M059J (cell line): ENCODE measurements at places on chromosomes 11 and 22. TPM values are rescaled to one million over a fixed set of nuclear protein-coding genes. Genes with fewer than 3 reads are reported as not detected.

The NXPE2 gene
- total RNA-seq, result not detected in 2 replicates

The PGR gene
- not detected in 2 replicates for total RNA-seq

The MS4A1 gene
- total RNA-seq, result not detected in 2 replicates

The MMP7 gene
- total RNA-seq, result 0.34 and 1.2 TPM in 2 replicates

DNA sequence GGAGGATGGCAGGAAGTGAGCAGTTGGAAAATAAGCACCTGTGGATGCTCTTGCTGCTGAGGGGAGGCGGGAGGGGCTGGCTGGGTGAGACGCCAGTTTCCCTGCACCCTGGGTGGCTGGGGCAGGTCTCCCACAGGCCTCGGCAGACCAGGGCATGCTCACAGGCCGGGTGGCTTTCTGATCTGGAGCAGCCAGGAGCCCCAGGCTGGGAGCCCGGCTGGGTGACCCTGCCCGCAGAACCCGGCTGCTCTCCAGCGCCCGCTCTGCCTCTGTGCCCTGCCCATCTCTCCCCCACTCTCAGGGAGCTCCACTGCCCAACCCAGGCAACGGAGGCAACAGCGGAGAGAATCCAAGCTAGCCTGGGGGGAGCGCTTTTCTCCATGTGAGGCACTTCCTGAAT, 24.6 kb downstream of the DCPS start:
- no peak for DNase-seq

DNA sequence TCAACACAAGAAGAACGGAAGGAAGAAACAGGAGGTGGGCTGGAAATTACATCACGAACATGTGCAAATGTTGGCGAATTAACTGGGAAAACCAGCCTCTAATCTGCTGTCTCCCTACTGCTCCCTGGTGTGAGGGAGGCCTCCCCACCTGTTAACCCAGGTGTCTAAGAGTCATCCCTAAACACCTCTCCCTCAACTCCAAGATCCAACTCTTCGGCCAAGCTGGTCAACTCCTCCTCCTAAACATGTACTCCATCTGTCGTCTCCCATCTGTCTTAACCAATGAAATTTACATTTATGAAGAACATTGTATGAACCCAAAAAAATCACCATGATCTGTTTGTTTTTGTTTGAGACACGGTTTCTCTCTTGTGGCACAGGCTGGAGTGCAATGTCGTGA, 154.2 kb downstream of the LARGE1 start:
- DNase-seq, result no peak

- DNase-seq, result peak; percentile 43
Measured at GRCh38 chr11:61688365-61689163, 8.4 kb downstream of the DAGLA start.

DNA sequence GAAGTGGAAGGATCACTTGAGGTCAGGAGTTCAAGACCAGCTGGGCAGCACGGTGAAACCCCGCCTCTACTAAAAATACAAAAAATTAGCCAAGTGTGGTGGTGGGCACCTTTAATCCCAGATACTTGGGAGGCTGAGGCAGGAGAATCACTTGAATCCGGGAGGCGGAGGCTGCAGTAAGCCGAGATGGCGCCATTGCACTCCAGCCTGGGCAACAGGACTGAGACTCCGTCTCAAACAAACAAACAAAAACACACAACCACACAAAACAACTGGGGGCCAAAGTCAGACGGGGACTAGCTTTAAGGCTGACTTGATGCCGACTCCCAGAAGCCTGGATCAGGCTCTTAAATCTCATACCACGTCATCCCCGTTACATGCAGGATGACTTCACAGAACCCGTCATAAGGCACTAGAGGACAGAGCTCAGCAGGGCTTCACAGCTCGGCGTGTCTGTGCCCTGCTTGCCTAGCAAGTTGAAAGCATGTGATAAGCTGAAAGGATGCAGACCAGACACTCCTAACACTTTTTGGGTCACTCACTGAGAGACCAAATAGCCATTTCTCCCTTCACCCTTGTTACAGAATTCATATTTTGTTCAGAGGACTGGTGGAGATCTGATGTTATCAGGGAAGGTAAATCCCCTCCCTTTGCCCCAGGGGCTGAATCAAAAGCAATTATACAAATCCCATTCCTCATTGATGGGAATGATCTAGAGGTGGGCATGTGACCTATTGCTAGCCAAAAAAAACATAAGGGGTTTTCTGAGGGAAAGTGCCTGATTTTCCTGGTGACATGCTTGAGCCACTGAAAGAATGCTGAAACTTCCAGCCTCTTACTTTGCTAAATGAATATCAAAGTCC, 65.4 kb downstream of the GAB2 start:
- DNase-seq, result no peak

DNA sequence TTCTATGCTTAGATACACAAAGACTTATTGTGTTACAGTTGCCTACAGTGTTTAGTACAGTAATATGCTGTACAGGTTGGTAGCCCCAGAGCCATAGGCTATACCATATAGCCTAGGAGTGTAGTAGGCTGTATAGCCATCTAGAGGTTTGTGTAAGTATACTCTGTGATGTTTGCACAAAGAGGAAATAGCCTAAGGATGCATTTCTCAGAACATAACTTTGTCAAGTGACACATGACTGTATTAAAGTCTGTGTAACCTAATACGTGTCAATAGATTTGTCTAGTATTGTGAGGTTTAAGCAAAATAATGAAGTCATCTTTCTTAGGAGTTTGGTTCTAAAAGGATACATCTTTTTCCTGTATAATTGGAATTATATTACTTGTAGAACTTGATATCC, 5.5 kb downstream of the ZC3H12C start:
- no peak for DNase-seq

DNA sequence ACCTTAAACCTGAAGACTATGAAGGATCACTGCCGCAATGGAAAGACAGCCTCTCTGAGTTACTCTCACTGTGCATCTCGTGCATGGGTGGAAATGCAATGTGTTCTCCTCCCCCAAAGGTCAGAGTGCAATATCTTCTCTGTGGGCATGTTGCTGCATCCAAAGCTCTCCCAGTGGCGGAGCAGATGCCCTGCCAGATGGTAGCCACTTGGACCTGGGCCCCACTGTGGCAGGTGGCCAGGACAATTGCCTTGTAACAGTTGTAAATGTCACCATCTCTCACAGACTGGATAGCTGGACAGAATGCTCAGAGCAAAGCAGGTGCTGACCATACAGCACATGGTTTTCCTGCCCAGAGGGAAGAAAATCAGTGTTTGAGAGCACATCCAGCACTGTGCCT, 542.0 kb downstream of the FAM181B start:
- no peak for DNase-seq

DNA sequence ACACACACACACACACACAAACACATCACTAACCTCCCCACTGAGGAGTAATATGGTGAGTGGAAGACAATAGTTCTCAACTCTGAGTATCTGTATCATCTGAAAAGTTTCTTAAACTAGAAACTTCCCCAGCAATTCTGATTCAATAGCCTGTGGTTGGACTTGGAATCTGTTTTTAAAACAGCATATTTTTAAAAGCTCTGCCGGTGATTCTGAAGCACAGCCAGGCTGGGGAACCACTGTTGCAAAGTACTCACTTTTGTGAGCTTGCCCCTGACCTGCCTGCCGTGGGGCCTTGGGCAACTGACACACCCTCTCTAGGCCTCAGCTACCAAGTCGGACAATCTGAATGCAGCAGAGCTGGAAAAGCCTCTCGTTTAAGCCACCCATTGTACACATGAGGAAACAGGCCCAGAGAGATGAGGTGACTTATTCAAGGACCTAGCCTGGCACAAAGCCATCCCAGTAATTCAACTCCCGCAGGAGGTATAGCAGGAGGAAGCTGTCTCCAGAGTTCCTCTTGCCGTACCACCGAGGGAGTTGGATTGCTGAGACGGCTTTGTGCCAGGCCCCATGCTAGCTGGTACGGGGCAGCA, 8.9 kb downstream of the SLC15A3 start:
- no peak for DNase-seq

DNA sequence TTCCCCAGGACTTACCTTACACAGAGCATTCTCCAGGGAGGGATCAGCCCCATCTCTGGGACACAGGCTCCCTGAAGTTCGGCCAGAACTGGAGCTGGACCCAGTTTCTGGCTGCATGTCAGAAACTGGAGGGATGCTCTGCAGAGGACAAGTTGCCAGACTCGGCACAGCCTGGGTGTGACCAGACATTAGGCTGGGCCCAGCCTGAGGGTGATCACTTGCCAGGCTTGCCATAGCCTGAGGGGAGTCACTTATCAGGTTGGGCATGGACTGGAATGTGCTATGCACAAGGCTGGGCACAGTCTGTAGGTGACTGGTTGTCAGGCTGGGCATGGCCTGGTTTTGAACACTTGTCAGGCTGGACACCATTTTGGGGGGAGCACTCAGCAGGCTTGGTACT, 30.7 kb upstream of the STK33 start:
- DNase-seq, result no peak

GRCh38 chr11:63888170-63889086, 28.5 kb downstream of the RCOR2 start:
- DNase-seq, result peak; percentile 57

DNA sequence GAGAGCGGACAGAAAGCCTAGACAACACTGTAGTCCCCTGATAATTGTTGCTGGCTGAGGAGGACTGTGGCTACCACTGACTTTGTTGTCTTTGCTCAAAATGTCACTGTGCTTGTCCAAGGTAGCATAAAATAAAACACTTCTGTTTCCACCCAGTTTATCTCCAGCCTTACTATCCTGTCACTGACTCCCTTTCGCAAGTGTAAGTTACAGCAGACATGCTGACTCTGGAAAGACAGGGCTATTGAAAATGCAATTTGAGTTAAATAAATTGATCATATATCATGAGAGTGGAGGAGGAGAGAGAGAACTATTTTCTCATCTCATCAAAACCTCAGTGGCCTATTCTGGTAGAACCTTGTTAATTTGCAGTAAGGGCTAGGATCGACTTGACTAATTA, 138.0 kb upstream of the KIRREL3 start:
- no peak for DNase-seq
